ENCODE measurements at places on chromosomes 12 and 14. TPM values are rescaled to one million over a fixed set of nuclear protein-coding genes. Genes with fewer than 3 reads are reported as not detected.
A peak's percentile ranks its signal among the peaks of the same experiment; 100 is the strongest.

DNA sequence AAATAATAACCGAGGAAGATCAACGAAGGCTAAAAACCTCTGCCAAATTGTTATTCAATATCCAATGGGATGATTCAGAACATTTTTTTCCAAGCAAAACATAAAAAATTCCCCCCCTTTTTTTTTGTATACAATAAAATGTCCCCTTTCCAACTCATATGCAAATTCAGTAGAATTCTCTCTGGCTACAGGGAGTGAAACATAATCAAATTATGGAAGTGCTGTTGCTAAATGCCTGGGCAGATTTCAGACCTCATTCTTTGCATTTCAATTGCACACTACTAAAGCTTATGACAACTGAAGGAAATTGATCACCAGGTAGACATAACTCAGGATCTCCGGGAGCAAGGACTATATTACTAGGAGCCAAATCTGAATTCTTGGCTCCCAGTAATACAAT, 51.0 kb downstream of the LMNTD1 start:
- no peak for DNase-seq

Gene SMCO2
- 0.80 TPM for total RNA-seq

DNA sequence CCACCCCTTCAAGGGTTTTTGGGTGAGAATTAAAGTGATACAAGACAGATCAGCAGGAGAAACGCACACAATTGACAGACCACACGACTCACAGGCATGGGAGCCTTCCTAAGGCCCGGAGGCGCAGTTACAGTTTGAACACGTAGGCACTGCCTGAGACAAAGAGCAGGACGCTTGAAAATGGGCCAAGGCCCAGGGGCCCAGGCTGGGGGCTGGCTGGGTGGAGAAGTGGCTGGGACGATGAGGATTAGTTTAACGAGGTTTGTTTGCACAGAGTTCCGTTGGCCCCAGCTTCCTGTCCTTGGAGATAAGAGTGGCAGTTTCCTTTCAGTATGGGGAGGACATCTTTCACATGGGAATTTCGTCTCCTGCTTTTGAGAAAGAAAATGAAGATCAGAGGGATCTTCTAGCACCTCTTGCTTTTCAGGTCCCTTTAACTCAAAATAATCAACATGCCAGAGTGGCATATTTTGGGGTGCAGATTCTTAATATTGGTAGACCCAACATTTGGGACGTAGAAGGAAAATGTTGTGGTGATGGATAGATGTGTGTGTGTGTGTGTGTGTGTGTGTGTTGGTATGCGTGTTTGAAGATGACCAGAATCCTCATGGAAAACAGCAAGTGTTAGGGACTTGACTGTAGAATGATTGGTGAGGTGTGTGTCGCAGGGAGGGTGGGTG, 44.6 kb downstream of the DLK1 start:
- no peak for DNase-seq

GRCh38 chr12:110042264-110042663, 6.1 kb downstream of the C12orf76 start:
- DNase-seq = no peak

- DNase-seq = no peak
Measured at GRCh38 chr12:27434673-27435565, 11.6 kb upstream of the SMCO2 start.

DNA sequence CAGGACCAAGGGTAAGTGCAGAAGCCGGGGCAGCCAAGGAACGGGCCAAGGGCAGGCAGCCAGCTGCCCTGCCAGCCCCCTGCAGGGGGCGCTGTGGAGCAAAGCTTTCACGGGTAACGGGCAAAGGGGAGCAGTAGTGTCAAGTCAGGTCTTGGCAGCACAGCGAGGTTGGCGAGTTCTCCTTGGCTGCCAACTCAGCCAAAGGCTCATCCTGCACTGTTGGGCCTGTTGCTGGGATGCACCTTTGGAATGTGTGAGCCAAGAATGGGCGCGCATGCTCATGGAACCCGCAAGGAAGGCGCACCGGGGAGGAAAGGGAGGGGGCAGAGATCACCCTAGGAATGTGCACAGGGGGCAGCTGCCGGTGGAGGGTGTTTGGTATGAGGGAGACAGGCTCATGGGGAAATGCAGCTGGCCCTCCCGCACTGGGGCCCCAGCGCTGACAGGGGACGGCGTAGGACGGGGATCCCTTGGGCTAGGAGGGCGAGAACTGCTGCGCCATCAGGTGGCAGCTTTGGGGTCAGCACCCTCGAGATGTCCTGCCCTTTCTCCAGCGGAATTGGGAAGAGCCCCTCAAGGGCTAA, 138.0 kb downstream of the ASCL4 start:
- DNase-seq = peak; percentile 98

DNA sequence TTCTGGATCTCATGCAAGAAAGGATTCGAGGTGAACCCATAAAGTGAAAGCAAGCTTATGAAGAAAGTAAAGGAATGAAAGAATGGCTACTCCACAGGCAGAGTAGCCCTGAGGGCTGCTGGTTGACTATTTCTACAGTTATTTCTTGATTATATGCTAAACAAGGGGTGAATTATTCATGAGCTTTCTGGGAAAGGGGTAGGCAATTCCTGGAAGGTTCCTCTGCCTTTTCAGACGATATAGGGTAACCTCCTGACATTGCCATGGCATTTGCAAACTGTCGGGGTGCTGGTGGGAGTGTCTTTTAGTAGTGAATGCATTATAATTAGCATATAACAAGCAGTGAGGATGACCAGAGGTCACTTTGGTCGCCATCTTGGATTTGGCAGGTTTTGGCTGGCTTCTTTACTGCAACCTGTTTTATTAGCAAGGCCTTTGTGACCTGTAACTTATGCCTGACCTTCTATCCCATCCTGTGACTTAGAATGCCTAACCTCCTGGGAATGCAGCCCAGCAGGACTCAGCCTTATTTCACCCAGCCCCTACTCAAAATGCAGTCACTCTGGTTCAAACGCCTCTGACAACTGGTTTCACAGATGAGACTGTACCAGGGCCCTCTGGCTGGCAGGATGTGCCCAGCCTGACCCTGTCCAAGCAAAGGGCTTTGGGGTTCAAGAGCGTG, 157.7 kb upstream of the SFSWAP start:
- DNase-seq = no peak

Gene SLC15A5
- total RNA-seq = not detected

- peak; percentile 36 for DNase-seq
Measured at GRCh38 chr12:69639400-69640016, 28.8 kb upstream of the LRRC10 start.

Gene FBRSL1
- 123 TPM for total RNA-seq

DNA sequence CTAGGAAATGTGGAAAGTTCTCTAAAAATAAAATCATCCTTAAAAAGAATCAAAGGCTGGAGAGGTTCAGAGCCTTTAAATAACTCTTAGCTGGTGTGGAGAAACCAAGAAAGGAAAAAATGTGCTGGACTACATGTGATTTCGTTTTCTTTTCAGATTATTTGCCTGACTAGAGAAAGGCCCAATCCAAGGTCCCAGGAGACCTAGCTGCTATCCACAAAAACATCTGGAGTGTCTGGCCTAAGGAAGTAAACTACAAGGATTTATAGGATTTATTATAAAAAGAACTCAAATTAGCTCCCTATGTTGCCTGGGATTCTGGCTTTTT, 774 bp upstream of the TMEM30B start:
- no peak for DNase-seq

GRCh38 chr14:29102996-29103395, 336.4 kb downstream of the FOXG1 start:
- no peak for DNase-seq

DNA sequence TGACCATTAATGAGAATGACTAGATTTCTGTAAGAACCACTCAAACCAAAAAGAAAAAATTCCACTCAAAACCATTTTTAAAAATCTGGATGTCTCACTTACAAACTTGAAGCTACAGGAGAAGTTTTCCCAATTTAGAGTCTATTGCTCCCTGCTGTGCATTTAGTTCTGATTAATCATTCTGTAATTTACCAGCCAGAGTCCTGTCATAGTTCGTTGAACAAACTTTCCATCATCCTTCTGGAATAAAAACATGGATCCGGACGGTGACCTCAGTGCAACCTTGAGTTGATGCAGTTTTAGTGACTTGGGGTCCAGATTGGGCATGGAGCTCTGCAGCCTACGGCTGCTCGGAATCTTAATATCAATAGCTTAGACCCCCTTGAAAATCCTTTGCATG, 73.4 kb downstream of the PRMT8 start:
- no peak for DNase-seq

DNA sequence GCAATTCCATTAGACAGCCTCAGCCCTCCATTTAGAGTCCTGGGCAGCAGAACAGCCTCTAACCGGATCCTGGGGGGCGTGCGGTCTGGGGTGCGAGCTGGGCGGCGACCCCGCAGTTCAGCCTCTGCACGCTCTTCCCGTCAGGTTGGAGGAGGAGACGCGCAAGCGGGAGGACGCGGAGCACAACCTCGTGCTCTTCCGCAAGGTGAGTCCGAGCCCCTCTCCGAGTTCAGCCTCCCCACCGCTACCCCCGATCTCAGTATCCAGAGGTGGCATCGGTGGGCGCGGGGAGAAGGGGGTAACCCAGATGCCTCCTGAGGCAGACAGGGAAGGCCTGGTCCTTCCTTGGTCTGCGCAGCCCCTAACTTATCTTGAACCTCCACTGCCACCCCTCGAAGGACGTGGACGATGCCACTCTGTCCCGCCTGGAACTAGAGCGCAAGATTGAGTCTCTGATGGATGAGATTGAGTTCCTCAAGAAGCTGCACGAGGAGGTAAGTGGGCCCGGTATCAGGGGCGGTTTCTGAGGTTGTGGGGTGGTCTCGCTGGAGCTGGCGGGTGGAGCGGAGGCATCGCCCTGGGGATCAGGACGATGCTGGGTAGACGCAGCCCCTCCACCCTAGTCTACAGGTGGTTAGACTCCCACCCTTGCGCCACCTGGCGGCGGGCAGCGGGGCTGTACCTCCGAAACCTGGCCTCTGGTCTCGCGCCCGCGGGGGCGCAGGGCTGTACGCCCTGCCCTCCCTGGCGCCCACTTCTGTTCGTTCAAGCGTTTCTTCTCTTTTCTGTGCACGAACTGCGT, 1.3 kb downstream of the PRPH start:
- DNase-seq = no peak

DNA sequence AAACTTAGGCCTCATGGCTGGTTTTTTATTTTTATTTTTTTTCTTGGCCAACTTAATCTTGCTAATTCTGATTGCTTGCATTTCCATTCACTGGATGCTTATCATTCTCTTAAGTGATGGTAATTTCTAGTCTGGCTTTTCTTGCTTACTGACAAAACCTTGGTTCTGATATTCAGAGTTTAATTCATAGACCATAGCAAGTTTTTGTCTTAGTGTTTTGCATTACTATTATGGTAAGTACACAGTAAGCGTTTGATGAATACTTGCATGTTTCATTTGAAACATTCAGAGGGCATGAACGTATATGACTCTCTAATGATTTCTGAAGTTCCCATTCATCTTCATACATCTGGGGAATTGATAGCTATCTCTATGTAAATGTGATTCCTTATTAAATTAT, 55.8 kb downstream of the GPHN start:
- no peak for DNase-seq

GRCh38 chr12:47413806-47414205, 292.0 kb downstream of the RPAP3 start:
- DNase-seq = no peak

Gene KRT75
- not detected for total RNA-seq

All from H1 (cell line).